Right renal cortex interstitium (tissue), 3 donors: ENCODE measurements at places on chromosomes 1 and 21.

GRCh38 chr1:233459968-233460367, 132.4 kb downstream of the MAP3K21 start:
- no peak for DNase-seq

- DNase-seq, result no peak
Observed at GRCh38 chr1:84257617-84258016, 43.9 kb upstream of the SAMD13 start.

DNA sequence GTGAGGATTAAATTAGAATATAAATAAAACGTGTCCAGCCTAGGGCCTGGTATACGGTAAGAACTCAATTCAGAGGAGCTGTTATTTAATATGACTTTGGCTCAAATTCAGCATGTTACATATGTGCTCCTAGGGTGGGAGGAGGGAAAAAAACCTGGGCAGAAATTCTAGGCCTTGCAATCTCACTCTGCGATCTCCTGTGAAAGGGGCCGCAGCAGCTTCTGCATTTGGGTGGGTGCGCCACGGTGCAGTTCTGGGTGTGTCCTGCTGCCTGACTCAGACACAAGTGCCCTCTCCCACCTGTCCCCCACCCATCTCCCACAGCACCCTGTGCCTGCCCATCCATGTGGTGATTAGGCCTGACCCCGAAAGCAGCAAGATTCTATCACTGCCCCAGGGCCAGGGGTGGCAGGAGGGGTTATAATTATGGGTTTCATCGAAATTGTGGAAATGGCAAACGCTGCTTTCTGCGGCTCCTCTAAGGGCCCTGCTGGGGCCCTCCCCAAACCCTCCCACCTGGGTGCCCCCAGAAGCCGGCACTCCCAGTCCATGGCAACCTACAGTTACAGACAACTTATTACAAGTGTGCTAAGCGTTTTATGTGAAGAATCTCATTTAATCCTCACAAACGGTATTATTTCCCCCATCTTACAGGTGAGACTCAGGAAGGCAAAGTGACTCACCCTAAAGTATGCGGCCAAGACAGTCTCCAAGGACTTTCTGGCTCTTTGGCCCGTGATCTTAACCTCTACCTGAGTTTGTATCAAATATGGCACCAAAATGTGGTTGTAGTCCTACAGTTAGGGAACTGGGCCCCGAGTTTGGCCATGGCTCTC, 25.5 kb upstream of the GRHL3 start:
- DNase-seq, result no peak

GRCh38 chr1:1032424-1032823, 12.5 kb downstream of the AGRN start:
- DNase-seq, result no peak

- no peak for DNase-seq
Observed at GRCh38 chr1:61102041-61102440, 19.7 kb downstream of the NFIA start.

- no peak for DNase-seq
Observed at GRCh38 chr21:15751546-15751945, 21.8 kb downstream of the USP25 start.

DNA sequence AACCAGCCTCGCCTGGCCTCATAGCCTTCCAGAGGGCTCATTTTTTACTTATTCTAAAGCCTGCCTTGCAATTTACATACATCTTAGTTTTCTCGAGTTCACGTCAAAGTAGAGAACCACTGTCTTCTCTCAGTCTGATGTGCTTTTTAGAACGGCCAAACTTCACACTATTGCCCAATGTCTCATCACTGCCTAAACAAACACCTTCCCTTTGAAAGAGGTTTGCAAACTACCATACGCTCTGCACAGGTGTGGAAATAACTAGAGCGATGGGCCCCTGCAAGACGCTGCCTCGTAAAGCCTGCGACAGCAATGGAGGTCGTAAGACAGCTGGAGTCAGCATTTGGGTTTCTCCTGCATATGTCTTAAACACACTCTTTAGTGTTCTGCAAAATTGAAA, 22.6 kb downstream of the PRDM15 start:
- DNase-seq, result no peak

DNA sequence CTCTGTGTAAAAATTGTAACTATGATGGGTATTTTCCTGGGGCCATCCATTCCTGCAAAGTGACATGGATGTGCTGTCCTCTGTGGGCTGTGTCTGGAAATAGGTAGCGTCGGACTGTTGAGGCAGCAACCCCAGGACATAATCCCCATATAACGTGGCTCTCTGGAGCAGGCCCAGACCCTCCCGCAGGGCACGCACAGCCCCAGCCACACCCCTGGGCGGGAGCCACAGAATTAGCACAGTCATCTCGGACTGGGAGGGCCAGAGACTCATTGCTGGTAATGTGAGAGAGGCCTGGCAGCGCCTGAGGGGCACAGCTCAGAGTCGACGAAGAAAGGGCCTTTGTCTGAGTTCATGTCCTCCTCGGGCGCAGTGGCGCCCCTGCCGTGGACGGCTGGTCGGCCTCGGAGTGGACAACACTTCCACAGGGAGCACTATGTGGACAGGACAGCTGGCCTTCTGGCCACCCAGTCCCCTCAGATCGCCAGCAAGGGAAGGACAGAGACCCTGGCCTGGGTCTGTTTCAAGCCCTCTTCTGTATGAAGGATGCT, 20.1 kb downstream of the SIM2 start:
- DNase-seq, result no peak

DNA sequence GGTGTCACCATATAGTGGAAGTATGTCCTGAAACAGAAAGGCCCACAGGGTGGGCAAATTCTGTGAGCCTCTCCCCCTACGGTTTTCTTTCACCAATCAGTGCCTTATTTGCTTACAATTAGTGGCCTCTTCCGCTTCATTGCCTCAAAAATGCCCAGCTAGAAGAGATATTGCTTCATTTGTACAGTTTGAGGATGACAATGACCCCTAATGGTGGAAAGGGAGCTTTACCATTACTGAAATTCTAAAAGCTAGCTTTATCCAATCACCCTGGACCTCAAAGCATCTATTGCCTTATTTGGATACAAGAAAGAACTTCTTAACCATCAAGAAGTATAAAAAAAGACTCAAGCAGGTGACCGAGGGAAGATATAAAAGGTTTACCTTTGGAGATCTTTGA, 49.6 kb downstream of the LRRC71 start:
- DNase-seq, result no peak

DNA sequence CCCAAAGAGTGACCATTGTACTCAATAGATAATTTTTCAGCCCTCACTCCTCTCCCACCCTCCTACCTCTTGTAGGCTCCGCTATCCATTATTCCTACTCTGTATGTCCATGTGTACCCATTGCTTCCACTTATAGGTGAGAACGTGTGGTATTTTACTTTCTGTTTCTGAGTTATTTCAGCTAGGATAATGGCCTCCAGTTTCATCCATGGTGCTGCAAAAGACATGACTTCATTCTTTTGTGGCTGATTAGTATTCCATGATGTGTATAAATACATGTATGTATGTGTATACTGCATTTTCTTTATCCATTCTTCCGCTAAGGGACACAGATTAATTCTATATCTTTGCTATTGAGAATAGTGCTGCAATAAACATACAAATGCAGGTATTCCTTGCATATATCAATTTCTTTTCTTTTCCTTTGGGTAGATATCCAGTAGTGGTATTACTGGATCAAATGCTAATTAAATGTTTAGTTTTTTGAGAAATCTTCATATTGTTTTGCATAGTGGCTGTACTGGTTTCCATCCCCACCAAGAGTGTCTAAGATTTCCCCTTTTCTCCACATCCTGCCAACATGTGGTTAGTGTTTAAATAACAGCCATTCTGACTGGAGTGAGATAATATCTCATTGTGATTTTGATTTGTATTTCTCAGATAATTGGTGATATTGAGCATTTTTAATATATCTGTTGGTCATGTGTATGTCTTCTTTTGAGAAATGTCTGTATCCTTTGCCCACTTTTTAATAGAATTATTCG, 4.9 kb downstream of the LY9 start:
- no peak for DNase-seq

GRCh38 chr1:156805766-156806511, 10.7 kb downstream of the SH2D2A start:
- no peak for DNase-seq

- DNase-seq, result no peak
Observed at GRCh38 chr1:227298512-227299240, 19.6 kb downstream of the CDC42BPA start.

- DNase-seq, result no peak
Observed at GRCh38 chr21:46477765-46478164, 19.1 kb downstream of the DIP2A start.

GRCh38 chr1:31797216-31797615, 18.6 kb downstream of the SPOCD1 start:
- no peak for DNase-seq

- DNase-seq, result no peak
Observed at GRCh38 chr1:59032228-59032627, 248.4 kb upstream of the JUN start.

GRCh38 chr1:163071405-163072255, 2.5 kb downstream of the RGS4 start:
- DNase-seq, result no peak

- no peak for DNase-seq
Observed at GRCh38 chr21:38380481-38381137, 117.7 kb downstream of the ERG start.

- DNase-seq, result no peak
Observed at GRCh38 chr1:159181328-159182024, 10.1 kb downstream of the CADM3 start.

DNA sequence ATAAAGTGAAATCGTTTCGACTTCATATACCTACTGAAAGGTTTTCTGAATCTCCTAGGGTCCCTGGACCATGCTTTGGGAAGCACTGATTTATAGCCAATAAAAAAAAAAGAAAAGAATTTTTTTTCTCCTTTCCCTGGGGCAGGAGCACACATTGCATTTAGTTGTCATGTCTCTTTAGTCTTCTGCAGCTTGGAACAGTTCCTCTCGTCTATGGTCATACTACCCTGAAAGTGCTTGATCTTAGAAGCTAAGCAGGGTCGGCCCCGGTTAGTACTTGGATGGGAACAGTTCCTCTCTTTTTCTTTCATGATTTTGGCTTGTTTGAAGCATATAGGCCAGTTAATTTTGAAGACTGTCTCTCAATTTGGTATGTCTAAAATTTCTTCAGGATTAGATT, 3.7 kb upstream of the SERPINC1 start:
- DNase-seq, result no peak

DNA sequence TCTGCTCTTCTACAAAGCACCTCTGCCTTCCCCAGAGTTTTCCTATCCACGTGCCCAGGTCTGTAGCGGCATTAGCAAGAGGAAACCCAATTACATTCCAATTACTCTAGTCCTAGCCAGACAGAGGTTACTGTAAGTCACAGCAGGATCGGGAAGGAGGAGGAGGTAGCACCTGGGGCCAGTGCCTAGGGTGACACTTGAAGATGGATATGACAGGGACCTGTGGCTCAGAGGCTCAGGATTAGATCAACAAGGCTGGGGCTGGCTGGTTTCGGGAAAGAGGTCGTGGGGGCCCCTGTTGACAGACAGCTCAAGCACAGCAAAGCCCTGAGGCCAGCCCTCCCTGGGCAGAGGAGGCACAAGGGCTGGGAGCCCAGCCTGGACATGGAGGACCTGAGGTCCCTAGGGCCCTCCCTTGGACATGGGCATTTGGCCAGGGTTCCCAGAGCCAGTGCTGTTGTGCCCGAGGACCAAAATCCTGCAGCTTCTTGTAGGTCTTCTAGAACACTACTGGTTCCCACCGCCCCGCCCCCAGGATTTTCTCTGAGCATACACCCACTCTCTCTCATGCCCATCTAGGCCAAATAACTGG, 3.0 kb upstream of the HCRTR1 start:
- DNase-seq, result no peak

DNA sequence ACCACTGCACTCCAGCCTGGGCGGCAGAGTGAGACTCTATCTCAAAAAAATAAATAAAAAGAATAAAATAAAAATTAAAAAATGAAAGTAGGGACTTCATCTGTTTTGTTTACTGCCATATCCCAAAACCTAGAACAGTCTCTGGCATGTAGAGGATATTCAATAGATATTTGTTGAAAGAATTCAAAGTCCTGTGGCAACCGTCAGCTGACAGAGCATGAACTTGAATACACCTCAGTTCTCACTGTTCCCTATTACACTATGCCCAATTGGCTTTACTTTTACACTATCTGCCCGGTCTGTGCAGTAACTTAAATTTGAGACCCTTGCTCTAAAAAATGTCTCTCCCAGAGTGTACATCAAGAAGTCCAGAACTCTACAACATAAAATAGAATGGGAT, 46.2 kb downstream of the PRDX6 start:
- no peak for DNase-seq

- no peak for DNase-seq
Observed at GRCh38 chr1:8662380-8663072, 154.9 kb downstream of the RERE start.

- DNase-seq, result no peak
Observed at GRCh38 chr1:10980841-10981727, 31.4 kb upstream of the TARDBP start.

DNA sequence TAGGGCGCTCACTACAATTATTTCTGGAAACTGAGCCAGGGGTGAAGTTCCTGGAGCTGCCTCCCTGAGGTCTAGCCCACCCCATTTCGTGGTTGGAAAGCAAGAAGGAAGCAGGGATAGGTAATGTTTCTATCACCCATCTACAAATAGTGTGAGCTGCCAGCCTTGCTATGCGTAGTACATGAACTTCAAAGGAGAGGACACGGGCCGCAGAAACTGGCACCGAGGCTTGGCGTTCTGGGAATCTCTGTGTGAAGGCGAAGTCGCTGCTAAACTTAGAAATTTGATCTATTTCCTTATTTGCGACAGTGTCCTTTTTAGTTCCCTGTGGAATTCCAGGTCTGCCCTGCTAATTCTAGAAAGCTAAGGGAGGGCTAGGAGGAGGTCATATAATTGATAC, 49.6 kb upstream of the NTPCR start:
- DNase-seq, result no peak

DNA sequence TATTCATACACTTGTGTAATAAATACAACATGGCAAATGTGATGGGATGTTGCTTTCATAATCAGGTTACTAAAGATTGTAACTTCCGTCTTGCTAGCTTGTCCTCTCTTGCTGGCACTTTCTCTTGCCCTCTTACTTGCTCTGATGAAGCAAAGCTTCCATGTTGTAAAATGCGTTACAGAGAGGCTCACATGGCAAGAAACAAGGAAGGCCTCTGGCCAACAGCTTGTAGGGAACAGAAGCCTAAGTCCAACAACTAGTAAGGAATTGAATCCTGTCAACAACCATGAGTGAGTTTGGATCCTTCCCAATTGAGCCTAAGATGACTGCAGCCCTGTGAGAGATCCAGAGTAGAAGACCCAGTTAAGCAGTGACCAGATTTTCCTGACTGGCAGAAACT, 15.4 kb downstream of the TMED5 start:
- DNase-seq, result no peak

GRCh38 chr1:221166559-221167318, 287.5 kb downstream of the HLX start:
- DNase-seq, result no peak

DNA sequence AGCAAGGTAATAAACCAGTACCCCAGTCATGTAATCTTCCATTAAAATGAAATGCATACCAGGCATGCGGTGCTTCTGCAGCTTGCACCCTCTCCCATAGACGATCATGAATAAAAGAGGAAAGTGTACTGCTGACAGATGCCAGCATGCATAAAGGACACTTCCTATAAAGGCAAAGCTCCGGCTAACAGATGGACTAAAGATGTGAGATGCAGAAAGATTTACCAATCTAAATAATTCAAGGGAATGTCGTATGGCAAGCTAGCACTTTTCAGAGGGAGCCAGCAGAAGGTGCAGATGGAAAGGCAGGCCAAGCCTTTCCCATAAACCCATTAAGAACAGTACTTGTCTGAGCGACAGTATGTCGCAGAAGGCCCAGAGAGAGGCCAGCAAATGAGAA, 542.0 kb downstream of the NUF2 start:
- DNase-seq, result no peak

GRCh38 chr1:201015551-201016091, 7.9 kb downstream of the KIF21B start:
- DNase-seq, result no peak
